Activated naive CD4-positive, alpha-beta T cell treated with anti-CD3 and anti-CD28 coated beads, Interleukin-2, amount 50 U/mL, for 72 hours (primary cell): ENCODE measurements at places on chromosomes 12 and 14.

- no peak for DNase-seq
Observed at GRCh38 chr12:116529048-116529447, 30.1 kb upstream of the MAP1LC3B2 start.

DNA sequence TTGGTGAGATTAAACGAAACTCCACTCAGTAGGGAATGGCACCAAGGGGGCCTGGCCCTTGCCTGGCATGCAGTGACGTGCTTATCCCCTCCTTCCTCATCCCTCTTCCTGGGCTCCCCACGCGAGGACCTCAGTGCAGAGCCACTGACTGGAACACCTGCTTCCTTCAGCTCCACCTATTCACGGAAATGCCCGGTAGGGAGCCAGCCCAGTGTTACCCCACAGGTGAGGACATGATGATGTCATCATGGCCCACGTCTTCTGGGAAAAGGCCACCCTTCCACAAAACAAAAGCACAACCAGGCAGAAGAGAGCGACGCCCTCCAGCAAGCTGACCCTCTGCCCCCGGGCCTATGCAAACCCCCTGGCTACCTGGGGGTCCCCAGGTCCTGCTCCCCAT, 42.1 kb downstream of the CCDC85C start:
- no peak for DNase-seq

- peak; percentile 58 for DNase-seq
Observed at GRCh38 chr12:9651265-9651729, 18.2 kb upstream of the CLEC2D start.

GRCh38 chr12:118052324-118053070, 8.5 kb downstream of the WSB2 start:
- no peak for DNase-seq

DNA sequence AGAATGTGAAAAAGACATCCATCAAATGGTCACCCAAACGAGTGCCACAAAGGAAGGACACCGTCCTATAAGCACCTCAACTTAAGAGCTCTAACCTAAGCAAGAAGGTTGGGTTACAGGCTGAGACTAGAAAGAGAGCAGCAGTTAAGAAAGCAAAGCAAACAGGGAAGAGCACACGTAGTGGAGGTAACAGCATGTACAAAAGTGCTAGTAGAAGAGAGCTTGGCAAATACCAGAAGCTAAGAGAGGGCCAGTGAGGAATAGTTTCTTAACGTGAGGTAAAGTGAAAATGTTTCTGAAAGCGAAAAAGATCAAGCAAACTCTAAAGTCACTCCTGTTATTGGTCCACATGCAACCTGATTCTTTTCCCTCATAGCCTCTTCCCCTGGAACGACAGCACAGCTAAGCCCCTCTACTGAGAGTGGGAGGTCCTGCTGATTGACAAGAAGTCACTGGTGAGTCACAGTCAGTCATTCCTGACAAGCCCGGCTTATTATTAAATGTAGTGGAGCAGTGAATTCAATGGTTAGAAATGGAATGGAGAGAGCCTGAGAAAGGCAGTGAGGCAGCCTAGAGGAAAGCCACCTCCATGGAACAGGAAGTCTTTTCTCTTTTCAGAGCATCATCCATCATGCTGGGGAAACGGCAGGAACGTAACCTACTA, 204.4 kb downstream of the SLC25A21 start:
- DNase-seq, result no peak

- no peak for DNase-seq
Observed at GRCh38 chr12:82756303-82756702, 69.6 kb downstream of the TMTC2 start.

DNA sequence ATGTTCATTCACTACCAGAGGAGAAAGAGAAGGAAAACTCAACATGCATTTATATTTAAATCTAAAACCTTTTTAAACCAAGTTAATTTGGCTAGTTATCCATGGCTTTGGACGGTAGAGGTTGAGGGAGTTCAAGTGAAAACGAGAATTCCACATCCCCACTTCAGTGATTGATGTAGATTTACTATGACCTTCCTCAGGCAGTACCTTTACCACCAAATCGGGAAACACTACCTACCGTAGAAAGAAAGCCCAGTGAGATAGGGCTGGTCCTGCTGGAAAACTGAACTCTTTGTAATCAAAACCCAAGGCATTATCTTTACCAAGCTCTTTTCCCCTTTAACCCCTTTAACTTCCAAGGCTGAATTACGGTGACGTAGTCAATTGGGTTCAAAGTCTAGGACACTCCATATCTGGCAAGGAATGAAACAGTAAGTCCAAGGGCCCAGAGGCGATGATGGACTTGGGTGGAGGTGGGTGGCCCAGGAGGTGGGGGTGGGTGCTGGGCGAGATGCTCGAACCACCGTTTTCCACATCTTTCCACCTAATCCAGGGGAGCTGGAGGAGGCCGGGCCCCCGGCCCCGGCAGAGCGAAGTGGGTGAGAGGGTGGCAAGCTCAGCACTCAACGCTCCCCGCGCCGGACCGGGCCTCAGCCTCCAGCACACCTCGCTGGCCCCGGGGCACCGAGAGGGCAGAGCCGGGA, 618 bp downstream of the SEC23A start:
- DNase-seq, result no peak

DNA sequence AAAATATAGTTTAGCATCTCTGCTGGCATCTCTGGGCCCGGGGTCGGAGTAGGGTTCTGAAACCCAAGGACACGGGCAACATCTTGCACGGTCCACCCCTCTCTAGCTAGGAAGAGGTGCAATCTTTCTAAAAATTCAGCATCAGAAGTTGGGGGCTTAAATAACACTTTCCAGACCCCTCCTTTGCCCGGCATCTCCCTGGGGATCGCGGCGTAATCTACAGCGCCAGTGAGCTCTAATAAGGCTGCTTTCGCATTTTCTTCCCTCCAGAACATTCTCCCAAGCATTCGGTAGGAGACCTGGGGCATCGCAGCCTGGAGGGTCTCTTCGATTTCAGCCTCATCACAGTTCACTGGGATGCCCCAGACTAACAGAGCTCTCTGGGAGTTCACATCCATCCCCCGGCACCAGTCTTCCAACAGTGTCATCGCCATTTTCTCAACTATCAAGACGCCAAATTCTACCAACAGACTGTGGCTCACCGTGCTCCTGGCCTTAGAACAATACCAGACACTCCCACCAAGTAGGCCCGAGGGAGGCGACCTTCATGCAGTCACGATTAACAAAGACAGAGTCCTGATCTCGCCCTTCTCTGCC, 880 bp downstream of the PNMA1 start:
- DNase-seq, result no peak

DNA sequence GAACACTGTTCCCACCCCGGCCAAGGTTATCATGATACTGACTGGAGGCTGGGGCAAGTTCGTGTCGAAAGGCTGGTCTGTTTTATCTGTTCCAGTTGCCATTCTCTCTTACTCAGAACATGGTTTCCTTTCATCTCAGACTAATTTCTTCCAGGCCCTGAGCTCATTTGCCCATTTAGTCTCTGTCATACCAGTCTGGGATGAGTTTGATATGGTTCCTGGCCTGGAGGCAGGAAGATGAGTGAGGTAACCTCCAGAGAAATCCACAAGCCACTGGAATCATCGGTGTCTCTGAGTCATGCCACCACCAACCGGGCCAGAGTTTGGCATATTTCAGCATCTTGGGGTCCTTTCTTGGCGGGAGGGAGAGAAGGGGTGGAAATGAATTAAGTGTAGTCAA, 114.7 kb downstream of the NTF3 start:
- DNase-seq, result no peak

DNA sequence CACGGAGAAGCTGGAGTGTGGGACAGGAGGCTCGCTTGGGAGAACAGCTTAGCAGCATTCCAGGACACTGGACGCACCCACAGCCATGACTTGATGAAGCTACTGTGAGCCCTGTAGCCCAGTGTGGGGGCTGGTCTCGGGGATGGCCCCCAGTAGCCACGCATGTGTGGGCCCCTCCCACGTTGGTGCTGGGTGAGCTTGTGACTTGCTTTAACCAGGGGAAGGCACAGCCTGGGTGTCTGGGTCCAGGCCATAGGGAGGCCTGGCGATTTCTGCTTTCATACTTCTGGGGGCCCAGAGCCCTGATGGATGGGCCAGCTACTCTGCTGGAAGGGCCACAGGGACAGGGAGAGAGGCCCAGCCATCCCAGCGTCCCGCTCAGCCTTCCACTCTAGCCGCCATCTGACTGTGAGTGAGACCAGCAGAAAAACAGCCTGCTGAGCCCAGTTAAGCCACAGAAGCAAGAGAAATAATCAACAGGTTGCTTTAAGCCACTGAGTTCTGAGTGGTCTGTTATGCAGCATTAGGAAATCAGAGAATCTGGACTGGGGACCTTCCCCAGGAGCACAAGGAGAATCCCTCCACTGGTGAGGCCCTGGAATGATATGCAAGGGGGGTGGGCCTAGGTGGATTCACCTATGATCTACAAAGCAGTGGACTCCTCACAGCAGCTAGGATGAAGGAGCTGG, 16.1 kb downstream of the DIO3 start:
- DNase-seq, result no peak
